ENCODE measurements at places on chromosomes 2 and 18. TPM values are rescaled to one million over a fixed set of nuclear protein-coding genes. Genes with fewer than 3 reads are reported as not detected.

The OSBPL1A gene
- 14.3 TPM for total RNA-seq

The CTNNA2 gene
- total RNA-seq, result not detected

The LYG2 gene
- total RNA-seq, result not detected

The POMC gene
- total RNA-seq, result 0.44 TPM

The PRSS56 gene
- not detected for total RNA-seq

Data from esophagus mucosa (tissue), 1 donor.